Thoracic aorta (tissue), 2 donors: ENCODE measurements at places on chromosomes 4 and X.

GRCh38 chrX:53122013-53122412, 28.1 kb downstream of the KANTR start:
- no peak for DNase-seq

- no peak for DNase-seq
These were observed 51.6 kb upstream of the IL2 start for GRCh38 chr4:122508083-122508482.

DNA sequence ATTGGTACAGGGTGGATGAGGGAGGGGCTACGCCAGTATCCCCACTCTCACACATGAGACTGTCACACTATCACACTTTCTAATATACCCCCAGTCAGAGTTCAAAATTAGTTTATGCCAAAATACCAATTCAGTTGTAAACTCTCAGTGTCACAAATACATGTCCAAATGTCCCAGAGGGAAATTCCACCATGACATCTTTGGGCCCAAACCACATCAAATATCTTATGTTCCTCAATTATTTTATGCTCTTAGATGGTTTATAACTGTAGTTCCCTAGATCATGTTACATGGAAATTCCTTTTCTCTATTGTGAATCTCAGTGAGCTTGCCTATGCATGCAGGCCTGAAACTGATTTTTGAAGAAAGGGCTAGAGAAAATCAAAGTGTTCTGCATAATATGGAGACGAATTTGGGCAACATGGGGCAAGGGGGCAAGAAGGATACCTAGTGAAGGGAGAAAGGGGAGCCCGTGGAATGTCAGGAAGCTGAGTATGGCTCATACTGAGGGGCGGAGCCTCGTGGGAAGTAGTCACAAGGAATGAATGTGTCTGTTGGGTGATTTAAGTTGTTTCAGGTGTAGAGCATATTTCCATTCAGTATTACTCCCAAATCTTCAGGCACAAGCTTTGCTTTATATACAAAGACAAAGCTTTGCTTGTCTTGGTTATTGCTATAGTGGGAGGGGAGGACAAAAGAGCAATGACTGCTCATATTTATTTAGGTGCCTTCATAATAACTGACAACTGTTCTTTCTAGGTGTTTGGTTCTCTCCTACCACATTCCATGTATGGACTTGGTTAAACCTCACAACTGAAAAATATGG, 40.8 kb downstream of the CLNK start:
- DNase-seq = no peak

- DNase-seq = no peak
These were observed 201.0 kb upstream of the NEIL3 start for GRCh38 chr4:177108708-177109107.

DNA sequence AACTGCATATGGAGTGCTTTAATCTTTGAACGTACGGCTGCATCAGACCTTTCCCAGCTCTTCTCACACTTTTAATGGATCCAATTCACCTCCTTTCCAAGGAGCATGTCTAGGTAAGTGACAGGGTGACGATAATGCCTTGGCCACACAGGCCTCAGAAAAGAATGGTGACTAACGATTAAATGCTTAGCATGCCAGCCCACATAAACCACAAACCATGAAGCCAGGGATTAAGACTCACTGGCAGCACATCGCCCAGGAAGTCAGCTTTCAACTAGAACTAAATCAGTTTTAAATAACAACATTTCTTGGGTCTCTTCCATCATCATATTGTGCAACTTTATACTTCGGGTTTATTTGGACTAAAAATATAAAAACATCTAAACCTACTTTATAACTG, 28.7 kb downstream of the INPP4B start:
- DNase-seq = no peak

DNA sequence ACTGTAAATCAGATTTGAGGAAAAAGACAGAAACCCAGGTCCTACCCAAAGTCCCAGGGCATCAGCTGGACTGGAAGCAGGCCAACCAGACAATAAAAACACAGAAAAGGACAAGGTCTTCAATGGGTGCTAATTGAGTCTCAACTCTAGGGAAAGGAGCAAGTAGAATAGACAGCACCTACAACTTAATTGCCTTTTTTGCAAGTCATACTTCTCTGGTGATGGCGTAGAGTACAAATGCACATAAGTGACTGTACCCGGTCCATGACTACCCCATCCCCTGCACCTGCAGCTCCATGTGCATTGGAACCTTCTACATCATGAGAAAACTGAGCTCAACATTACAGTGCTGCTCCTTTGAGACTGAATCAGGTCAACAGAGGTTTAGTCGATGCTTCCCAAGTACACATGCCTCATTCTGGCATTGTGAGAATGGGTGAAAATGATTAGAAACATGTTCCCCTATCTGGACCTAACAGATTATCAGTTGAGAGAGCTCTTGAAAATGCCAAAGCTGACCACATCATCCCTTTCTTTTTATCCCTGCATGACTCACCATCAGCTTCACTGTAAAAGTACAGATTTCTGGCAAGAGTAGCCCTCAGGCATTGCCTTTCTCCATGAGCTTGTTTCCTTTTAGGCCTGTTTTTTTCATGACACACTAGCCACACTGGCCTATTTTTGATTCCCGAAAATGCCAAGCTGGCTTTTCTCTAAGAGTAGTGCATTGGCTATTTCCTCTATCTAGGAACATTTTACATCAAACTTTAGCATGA, 298.3 kb downstream of the HS3ST1 start:
- DNase-seq = no peak

- no peak for DNase-seq
These were observed 52.3 kb upstream of the PDLIM3 start for GRCh38 chr4:185587427-185588161.

GRCh38 chrX:8845469-8845868, 44.3 kb upstream of the FAM9A start:
- no peak for DNase-seq

DNA sequence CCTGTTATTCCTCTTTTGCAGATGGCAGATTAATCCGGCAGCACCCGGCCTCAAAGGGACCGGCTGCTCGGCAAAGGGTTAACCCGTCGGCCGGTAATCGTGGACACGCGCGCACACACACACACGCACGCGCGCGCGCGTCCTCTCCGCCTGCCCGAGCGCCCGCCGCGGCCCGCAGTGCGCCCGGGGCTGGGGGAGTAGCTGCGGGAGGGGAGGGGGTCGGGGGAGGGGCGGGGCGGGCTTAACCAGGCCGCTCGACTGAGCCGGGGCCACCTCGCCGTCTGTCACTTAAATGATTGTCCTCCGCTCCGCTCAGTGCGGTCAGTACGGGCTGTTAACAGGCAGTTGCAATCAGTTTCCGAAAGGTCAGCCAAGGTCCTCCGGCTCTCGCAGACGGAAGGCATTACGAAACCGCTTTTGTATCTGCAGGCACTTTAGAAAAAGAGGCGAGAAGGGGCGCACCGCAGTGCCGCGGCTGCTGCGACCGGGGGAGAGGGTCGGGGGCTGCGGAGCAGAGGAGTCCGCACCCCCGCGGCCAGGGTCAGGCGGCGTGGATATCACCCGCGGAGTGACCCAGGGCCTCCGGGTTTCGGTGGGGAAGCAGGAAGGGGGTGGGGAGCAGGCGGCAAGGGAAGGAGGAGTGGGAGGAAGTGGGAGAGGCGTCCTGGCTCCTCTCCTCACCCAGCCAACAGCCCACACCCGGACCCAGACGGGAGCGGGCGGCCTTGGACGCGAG, 57.3 kb upstream of the BCOR start:
- no peak for DNase-seq

GRCh38 chr4:186172546-186172945, 18.8 kb upstream of the CYP4V2 start:
- no peak for DNase-seq

- no peak for DNase-seq
These were observed 501.9 kb upstream of the ZFP42 start for GRCh38 chr4:187493661-187494060.

GRCh38 chr4:41319553-41319952, 62.8 kb downstream of the UCHL1 start:
- DNase-seq = no peak

GRCh38 chr4:186146458-186146857, 42.0 kb downstream of the FAM149A start:
- no peak for DNase-seq

DNA sequence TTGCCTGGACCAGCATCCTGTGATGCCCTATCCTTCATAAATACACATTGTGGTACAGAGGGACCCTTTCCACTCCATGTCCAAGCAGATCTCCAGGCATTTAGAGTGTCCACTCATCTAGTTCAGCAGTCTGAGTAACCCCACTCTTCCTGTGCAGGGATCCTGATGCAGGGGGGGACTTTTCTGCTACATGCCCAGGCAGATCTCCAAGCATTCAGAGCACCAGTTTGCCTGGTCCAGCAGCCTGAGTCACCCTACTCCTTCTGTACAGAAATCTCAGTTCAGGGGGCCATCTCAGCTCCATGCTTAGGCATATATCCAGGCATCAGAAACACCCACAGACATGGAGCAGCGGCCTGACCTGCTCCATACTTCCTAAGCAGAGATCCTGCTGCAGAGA, 1089.8 kb downstream of the FAT4 start:
- DNase-seq = no peak

- no peak for DNase-seq
These were observed 13.5 kb downstream of the SNCA start for GRCh38 chr4:89823416-89823815.

DNA sequence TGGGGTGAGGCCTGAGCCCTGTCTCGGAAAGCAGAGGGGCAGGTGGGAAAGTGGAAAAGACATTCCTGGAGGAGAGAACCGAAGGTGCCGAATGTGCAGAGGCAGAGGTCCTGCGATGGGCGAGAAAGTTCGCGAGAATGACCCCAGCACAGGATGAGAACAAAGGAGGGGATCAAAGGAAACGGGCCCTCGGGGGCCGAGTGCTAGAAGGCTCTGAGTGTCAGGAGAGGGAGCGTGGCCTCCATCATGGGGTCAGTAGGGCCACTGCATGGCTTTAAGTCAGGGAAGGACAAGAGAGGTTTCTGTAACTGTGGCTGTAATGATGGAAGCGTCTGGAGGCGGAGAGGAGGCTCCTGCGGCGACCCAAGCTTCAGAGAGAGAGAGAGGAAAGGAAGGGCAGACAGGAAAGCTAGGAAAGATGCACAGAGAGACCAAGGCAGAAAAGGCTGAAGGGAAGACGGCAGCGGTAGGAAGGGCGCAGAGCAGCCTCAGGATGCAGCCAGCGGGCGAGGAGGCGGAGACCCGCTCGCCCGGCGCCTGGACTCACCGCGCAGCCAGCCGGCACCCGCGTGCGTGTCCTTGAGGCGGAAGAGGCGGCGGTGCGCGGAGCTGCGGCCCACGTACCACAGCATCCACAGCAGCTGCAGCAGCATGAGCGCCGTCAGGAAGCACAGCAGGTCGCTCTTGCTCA, 669 bp downstream of the OTOP1 start:
- no peak for DNase-seq

GRCh38 chr4:102759831-102760644, 730 bp downstream of the MANBA start:
- no peak for DNase-seq

DNA sequence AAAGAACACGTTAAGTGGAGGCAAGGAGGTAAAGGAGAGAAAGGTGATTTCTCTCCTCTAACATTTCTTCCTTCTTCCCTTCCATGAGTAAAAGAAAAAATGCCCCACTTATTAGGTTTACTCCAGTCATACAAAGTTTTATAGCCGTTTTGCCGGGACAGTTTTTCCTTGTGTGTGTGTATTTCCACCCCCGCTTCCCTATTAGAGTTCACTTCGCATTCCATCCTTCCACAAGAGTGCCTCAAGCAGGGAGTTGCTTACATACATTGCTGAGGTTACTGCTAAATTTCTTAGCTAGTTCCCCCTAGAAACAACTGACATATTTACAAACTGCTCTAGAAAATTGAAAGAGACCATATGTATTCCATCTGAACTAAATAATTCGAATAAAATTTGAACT, 45.2 kb upstream of the BMP15 start:
- DNase-seq = no peak

GRCh38 chr4:6017030-6017429, 1.2 kb downstream of the C4orf50 start:
- DNase-seq = no peak

DNA sequence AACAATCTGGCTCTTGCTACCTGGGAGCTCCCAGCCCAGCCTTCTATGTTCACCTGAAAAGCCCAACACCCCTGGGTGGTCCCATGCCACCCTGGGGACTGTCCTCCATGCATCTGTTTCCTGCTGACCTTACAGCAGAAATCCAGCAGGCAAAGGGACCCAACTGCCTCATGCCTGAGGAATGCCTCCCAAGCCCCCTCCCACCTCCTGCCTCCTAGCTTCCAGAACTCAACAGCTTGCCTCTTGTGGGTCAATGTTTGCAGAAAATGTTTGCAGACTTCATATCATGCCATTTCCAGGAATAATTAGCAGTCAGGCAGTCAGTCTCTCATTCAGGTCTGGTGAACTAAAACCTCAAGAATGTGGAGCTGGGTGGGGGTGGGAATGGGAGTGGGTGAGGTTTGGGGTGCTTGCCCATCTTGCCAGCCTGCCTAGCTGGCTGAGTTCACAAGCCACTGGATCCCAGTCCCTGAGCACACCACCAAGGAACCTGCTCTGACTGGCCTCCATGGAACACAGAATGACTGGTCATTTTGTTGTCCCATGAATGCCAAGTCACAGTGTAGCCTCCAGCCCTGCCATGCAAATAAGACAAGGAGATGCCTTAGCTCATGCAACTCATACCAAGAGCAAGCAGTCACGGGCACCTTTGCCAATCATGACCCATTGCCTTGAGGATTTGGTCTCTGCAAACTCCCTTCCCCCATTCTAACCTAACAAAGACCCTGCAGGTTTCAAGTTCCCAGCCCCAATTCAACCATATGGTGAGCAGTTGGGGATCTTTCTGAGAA, 12.1 kb upstream of the PLAC1 start:
- DNase-seq = no peak

DNA sequence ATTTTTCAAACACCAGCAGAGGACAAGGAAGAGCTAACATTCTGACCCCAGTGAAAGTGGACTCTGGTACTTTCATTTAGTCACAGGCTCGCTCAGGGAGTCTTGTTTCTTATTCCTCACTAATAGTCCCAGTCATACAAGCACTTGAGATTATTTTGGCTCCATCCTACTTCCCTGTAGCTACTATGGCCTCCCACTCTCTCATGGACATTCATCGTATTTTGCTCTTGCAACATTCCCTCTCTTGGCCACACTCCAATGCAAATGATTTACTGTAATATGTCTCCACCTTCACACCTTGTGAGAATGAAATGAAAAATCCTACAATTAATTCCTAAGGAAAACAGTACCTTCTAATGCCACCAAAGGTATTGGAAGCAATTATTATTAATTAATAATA, 21.3 kb downstream of the PLRG1 start:
- no peak for DNase-seq

GRCh38 chr4:9893329-9894108, 112.1 kb downstream of the DRD5 start:
- no peak for DNase-seq

GRCh38 chr4:122633211-122633610, 12.3 kb upstream of the IL21 start:
- DNase-seq = no peak

GRCh38 chr4:8252301-8253173, 17.0 kb upstream of the HTRA3 start:
- no peak for DNase-seq

- no peak for DNase-seq
These were observed 33.1 kb downstream of the LHFPL1 start for GRCh38 chrX:112646651-112647050.
